ENCODE measurements at places on chromosomes 3 and 15.

DNA sequence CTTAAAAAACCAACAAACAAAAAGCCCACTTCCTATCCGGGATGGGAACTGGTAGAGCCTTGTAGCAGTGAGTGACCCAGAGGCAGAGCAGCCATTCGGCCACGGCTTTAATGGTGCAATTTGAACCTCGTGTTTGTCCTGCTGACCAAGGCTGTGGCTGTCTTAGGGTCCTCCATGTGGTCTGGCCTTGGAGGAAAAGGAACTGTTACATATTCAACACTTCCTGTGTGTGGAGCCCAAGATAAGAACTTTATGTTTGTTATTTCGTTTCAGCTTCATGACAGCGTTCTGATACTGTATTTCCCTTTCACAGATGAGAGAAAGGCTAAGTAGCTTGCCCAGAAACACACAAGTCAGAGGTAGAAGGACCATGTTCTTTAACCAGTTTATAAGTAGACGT, 269.8 kb downstream of the SV2B start:
- no peak for DNase-seq

DNA sequence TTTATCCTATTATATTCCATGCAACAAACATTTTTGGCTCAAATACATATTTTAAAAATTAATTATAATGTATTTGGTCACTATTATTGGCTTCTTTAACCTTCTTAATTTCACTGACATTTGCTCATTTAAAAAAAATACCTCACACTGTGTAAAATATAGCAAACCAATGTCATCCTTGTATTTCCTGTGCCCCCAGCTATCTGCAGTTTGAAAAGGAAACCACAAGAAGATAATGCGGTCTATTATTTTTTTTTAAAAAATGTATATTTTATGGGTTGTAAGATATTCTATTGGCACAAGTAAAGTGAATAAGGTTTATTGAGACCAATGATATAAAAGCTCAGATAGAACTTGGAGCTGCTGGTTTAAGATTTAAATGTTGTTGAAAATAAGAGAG, 904.2 kb downstream of the SI start:
- DNase-seq = no peak

DNA sequence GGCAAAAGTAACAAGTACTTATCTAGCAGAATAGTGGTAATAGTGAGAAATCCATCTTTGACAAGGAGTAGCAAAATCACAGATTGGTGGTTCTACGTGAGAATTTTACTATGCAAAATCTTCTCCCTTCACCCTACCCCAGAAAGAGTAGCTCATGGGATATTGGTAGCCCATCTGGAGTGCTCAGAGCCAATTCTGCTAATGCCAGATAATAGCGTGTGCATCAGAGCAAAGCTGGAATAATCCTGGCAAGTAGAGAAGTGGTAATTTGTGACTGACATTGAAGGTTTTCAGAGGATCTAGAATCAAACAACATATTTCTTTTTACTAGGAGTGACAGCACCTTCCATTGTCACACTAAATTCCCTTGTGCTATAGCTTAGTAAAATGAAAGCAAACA, 192.9 kb downstream of the ZBBX start:
- no peak for DNase-seq

- peak; percentile 50 for DNase-seq
Observed at GRCh38 chr3:49158103-49158709, 7.9 kb downstream of the CCDC71 start.

DNA sequence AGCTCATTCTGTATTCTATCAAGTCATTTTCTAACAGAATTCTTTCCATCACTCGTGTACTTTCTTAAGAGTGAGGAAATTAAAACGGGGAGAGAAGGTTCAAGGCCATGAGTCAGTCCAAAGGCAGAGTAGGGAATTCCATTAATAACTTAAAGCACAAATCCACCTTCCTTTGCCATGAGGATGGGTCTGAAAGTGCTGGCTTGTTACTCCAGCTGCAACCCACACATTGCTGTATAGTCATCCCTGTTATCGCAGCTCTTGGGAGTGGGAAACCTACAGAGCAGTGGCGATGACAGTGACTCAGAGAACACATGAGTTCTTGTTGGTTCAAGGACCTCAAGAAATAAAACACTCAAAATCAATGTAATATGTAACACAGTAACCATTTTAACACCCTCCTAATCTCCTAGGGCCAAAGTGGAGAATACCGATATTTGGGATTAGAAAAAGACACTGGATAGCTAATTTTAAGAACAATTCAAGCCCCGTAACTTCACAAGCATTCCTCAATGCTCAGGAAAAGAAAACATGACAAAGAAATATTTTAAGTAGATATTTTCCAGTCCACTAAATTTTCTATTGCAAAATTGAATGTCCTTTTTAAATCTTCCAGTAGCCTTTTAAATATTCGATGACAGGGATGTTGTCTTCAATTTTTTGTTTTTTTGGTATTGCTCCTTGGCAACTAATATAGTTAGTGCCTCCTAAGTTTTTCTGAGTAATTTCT, 179.9 kb upstream of the THBS1 start:
- DNase-seq = no peak
